ENCODE measurements at places on chromosomes 2 and 18.

DNA sequence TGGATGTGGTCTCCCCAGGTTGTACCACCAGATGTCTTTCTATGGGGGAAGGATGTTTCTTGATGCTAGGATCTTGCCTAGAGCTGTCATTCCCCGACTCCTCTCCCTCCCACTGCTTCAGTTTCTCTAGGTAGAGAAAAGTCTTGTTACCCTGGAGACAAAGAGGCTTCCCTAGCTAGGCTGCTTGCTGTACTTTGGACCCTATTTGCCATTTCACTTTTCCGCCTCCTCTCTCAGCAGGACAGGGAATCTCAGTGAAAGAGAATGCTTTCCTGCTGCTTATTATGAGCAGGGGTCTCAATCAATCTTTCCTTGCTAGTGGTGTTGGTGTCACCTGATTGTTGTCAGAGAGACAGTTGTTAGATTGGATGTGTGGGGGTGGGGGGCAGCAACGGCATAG is 818.8 kb upstream of the GYPC start:
- peak; percentile 30 for DNase-seq

DNA sequence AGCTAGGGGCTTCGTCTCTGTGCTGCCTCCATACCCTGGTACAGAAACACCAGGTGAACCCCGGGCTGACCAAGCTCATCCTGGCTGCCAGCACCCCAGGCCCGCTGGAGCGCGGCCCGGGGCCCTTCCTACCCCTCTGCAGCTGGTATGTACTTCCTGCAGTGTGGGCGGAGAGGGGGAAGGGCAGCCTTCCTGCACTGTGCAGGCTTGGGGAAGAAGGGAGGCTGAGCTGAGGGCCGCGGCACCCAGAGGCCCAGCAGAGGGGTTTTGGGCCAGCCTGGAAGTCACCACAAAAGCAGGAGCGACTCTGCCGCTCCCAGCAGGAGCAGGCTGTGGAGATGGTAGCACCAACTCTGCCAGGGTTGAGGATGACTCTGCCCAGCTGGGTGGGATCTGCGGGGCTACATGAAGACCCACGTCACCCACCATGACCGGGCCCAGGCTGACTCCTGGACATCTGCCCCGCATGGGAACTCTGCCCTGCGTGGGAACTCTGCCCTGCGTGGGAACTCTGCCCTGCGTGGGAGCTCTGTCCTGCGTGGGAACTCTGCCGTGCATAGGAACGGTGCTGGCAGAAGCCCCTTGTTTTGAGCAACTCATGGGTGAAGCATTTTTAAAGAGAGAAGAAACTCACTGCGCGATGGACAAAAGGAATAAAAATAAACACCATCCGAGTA is 273.3 kb downstream of the NDUFA10 start:
- peak; percentile 49 for DNase-seq

DNA sequence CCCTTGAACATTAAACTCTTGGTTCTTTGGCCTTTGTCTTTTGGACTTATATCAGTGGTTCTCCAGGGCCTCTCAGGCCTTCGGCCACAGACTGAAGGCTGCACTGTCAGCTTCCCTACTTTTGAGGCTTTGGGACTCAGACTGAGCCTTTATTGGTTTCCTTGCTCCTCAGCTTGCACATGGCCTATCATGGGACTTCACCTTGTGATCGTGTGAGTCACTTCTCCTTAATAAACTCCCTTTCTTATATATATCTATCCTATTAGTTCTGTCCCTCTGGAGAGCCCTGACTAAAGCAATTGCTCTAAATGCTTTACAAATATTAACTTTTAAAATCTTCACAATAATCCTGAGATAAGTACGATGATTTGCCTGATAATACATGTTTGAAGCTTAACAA is 353.6 kb upstream of the TRIB2 start:
- DNase-seq: no peak

- DNase-seq: no peak
Measured at GRCh38 chr2:128196026-128196425, 105.0 kb downstream of the UGGT1 start.

GRCh38 chr18:21085579-21086166 is 25.9 kb downstream of the ROCK1 start:
- DNase-seq: no peak

GRCh38 chr2:219448099-219448775 is 13.6 kb downstream of the SPEG start:
- peak; percentile 74 for DNase-seq

GRCh38 chr2:202114795-202115194 is 41.7 kb downstream of the KIAA2012 start:
- no peak for DNase-seq

DNA sequence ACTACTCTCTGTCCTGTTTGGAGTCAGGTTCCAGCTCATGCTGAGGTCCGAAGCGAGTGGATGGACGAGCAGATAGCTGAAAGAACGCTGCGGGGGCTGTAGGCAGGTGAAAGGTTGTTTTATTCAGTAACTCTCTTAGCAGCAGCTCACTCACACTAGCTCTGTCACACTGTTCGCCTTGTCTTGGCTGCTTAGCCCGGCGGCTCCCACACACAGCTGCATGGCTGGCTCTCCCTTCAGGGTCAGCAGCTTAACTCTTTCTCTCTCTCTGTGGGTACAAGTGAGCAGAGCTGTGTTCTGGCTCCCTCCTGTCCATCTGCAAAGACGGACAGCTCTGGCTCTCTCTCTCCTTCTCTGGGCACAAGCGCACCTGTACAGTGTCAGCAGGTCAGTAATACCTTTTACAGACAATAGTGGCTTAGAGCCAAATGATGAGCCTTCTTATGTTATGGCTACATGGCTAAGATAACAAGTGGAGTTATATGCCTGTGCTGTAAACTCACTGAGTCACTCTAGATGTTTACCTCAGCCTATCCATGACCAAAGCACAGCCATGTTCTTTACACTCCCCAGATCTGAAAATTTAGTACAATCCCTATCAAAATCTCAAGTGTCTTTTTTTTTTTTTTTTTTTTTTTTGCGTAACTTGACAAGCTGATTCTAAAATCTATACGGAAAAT is 149.3 kb downstream of the GALNT1 start:
- DNase-seq: no peak

DNA sequence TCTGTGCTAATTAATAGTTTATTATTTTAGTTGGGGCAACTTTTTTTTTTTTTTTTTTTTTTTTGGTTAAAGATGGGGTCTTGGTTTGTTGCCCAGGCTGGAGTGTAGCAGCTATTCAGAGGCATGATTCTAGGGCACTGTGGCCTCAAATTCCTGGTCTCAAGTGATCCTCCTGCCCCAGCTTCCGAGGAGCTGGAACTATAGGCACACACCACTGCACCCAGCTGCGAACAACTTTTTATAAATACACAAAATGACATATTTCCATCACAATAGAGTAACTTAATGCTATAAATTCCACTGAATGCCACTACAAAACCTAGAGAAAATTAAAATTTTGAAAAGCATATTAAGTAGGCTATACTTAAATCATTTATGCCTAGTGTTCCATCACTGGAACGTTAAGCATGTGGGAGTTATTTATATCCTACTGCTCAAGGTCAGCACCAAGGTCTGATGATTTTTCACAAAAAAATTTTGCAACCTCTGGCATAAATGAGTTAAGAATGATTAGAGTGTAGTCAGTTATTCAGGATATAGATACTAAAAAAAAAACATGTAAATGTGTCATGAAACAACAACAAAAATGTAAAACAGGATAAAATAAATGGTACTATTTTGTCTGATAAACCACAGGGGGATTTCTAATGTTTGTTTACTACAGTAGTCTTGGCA is 46.8 kb downstream of the GFPT1 start:
- DNase-seq: no peak

DNA sequence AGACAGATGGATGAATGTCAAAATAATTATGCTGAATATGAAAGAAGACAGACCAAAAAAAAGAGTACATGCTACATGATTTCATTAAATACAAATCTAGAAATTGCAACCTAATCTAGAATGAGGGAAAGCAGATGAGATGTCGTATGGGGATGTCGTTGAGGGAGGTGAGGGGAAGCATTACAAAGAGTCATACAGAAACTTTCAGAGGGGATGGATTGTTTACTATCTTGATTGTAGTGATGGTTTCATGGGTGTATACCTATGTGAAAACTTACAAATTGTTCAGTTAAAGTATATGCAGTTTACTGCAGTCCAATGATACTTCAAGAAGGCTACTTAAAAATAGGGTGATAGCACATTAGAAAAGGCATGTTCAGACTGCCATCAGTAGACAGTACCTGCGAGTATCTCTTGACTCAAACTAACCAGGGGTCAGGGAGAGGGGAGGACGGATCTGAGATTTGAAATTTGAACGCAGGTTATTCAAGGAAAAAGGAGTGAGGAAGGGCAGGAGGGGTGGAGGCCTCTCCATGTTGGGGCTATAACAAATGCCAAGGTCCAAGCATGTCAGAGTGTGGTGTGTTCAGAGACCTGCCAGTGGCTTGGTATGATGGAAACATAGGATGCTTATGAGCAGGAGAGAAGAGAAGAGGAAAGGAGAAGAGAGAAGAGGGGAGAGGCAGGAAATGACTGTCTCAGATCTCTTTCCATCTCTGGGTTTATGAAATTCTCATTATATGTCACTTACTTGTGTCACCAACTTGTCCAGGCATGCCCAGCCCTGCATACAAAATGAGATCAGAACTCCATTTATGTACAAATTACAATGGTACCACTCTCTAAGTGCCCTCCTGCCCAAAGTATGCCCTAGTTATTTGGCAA is 257.3 kb upstream of the CXCR4 start:
- no peak for DNase-seq

GRCh38 chr2:72674982-72675915 is 150.6 kb downstream of the EXOC6B start:
- DNase-seq: no peak

DNA sequence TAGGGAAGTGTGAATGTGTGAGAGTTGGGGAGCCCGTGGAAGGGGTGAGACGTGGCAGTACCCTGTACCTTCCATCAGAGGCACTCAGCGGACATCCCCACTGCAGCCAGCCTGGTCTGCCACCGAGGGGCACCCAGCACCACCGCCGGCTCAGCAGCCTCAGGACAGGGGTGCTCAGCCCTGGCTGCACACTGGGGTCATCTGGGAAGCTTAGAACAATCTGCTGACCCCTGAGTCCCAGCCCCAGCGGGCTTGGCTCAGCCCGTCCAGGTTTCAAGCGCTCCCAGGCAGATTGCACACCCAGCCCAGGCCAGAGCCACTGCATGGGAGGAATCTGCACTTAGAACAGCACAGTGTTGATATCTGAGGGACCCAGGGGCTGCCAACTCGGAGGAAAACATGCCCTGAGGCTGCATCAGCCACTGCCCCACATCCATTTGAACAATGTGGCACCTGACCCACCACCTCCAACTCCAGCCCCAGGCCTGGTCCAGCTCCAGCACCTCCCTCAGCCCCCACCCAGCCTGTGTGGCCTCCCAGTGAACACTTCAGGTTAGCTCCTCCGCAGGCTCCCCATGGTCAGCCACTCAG is 147.1 kb upstream of the OTOS start:
- no peak for DNase-seq

- DNase-seq: no peak
Measured at GRCh38 chr2:234393354-234393753, 103.5 kb downstream of the ARL4C start.

- DNase-seq: no peak
Measured at GRCh38 chr2:225378984-225379383, 20.5 kb upstream of the NYAP2 start.

GRCh38 chr2:43226955-43227829 is 786 bp upstream of the ZFP36L2 start:
- peak; percentile 93 for DNase-seq

- DNase-seq: no peak
Measured at GRCh38 chr2:15830937-15831549, 109.3 kb upstream of the MYCN start.

DNA sequence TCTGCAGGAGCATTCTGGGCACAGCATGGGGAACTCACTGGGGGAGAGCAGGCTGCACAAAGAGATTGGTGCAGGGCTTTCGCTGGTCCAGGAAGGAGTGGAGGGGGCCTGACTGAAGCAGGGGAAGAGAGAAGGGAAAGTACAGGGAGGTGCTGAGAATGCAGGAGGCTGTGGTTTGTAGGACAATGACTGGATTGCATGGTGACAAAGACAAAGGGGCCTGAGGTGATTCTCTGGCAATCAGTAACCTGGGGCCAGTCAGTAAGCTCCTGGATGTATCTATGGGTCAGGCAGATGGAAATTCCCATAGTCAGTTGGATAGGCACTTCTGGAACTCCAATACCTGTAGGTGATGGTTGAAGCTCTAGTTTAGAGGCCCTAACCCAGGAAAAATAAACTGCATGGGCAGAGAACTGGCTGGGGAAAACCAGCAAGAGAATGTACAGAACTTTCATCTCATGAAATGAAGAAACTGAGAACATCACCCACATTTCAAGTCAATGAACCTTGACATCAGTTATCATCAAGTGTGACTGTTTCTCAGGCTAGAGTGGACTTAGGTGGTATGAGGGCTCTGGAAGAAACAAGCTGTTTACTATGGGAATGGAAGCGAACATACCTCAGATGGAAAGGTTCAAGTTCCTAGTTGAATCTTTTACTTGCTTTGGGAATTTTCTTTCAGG is 193.2 kb downstream of the TPGS2 start:
- DNase-seq: no peak

DNA sequence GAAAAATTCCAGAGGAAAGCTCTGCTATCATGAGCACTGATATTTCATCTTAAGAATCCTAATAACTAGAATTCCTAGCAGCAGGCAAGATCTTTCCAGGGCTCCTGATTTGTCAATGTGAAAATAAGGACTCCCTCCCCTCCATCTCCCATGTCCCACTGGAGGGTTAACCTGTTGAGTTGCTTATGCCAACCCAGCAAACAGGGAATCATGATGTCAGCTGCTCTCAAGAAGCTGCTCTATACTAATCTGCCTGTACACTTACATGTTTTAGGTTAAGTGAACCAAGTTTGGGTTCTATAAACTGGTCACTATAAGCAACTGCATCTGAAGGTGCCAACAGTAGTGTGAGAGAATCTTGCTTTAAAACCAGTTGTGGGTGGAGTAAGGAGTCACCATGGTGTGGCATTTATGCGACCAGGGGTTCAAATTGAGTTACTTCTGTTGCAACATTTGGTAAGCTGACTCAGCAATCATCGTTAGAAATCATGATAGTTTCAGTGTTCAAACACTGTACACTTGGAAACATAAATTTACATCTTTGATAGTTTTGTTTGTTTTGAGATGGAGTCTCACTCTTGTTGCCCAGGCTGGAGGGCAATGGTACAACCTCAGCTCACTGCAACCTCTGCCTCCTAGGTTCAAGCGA is 53.4 kb downstream of the STK25 start:
- DNase-seq: no peak

GRCh38 chr2:62603154-62603712 is 97.2 kb upstream of the TMEM17 start:
- DNase-seq: no peak

GRCh38 chr2:131127076-131127475 is 21.9 kb downstream of the PLEKHB2 start:
- no peak for DNase-seq

- DNase-seq: no peak
Measured at GRCh38 chr2:165889158-165889557, 64.4 kb downstream of the TTC21B start.

DNA sequence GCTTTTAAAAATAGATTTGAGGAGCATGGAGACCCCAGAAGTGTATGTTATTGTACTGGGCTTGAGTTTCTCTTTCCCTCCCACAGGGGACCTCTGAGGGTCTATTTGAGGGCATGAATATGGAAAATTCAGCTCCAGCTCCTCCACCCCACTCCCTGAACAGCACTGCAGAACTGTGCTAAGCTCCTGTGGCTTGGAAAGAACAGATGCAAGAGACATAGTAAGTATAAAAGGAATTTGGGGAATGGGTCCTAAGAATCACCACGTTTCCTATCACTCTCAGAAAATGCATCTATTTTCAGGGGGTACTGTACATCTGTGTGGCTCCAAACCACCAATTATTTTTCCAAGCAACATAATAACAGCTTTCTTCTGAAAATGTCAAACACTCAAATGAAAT is 416.1 kb downstream of the ZNF521 start:
- no peak for DNase-seq
